ENCODE measurements at places on chromosomes 2 and 18.
A peak's percentile ranks its signal among the peaks of the same experiment; 100 is the strongest.

DNA sequence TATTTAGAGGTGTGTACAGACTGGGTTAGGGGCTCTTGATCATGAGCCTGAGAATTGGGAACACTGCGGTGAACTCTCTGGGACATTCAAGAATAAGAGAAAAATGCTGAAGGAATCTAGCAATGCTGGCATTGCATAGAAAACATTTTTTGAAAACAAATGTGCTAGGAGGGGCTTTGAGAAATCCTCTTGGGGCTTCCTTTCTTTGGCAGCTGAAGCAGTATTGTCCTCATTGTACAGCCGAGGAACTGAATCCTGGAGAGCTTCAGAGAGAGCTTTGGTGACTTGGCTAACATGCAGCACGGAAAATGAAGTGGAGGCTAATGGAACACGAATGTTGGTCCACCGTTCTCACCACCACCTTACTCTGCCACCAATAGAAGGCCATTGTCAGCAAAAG is 107.3 kb upstream of the EFEMP1 start:
- DNase-seq = no peak

DNA sequence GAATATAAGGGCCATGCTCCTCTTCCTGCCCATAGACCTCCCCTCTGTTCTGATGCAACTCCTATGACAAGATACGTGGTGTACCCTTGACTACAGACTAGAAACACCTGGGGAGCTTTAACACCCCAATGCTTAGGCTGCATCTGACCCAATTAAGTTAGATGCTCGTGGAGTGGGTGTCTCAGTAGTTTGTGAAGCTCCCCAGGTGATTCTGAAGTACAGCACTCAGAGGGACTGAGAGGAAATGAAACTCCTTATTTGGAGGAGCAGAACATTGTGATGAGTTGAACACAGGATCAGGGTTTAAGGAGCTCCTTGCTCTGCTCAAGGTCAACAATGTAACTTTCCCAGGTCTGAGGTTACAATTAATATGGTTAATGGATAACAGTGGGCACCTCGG is 80.3 kb upstream of the TTC39C start:
- no peak for DNase-seq

DNA sequence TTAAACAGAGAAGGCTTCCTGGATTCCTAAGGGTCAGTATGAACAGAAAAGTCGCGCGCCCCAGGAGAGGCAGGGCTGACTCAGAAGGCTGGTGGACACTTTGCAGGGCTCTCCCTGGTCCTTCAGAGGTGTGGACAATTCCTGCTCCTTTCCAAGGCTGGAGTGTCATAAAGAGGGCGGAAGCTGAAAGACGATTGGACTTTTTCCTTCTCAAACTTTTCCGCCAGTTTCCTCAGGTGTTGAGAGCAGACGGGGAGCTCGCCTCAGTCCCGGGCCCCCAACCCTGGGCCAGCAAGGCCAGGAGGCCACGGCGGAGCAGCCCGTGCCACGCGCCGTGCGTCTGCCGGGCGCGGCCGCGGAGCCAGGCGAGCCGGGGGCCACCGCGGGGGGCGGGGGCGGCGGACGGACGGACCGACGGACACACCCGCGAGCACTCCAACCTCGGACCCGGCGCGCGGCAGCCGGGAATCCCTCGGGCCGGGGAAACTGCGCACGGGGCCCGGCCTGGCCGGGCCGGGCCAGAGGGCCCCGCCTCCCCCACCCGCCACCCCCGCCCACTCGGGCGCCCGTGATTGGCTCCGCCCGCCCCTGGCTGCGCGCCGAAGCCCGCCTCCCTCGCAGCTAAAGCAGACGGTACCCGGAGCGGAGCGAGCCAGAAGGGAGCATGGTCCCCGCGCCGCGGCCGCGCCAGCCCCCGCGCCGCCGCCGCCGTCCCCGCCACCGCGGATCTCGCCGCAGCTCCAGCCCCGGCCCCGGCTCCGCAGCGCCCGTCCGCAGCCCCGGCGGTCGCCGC is at the start of gene KLHL29:
TSS of gene KLHL29 (plus strand) at position 629 of the 793 bp plus-strand sequence. CDS start 177,018 bp downstream, outside the sequence.
- peak; percentile 88 for DNase-seq

GRCh38 chr2:69581774-69582581 is 61.6 kb downstream of the AAK1 start:
- no peak for DNase-seq

DNA sequence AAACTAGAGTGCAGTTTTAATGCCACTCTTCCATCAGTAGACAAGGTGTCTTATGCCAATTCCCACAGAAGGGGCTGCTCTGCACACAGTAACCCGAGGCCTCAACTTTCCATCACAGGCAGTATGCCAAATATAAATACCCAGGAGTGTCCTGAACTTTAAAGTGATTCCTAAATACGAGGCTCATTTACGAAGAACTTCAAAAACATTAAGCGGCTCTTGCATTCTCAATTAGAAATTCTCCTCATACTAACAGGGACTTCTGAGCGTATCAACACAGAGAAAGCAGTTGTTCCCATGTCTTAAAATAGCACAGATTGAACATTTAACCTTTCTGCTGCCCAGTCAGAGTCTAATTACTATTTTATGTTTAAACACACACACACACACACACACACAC is 638.6 kb downstream of the ERBB4 start:
- no peak for DNase-seq

GRCh38 chr2:163656622-163657280 is 79.1 kb downstream of the FIGN start:
- DNase-seq = no peak

DNA sequence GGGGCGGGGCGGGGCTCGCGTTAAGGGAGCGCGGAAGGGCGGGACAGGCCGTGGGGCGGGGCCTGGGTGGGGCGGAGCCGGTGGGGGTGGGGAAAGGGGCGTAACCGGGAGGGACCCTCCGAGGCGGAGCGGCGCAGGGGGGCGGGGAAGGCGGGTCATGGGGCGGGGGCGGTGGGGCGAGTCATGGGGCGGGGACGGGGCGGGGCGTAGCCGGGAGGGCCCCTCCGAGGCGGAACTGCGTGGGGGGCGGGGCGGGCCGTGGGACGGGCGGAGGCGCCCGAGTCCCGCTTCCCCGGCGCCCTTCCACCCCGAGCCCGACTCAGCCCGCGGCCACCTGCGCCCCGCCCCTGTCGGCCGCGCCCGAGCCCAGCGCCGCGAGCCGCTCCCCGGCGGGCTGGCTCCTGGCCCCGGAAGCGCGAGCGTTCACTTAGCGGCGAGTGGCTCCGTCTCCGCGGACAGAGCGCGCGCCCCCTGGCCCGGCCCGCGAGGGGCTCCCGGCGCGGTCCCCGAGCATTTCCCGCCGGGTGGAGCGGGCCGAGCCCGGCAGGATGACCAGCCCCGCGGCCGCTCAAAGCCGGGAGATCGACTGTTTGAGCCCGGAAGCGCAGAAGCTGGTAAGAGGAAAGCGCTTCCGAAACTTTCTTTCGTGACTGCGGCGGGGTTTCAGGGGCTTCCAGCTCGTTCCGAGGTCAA is 64.7 kb downstream of the LRRFIP1 start:
- no peak for DNase-seq

- DNase-seq = no peak
Observed at GRCh38 chr2:187009483-187010239, 160.7 kb upstream of the ZSWIM2 start.

DNA sequence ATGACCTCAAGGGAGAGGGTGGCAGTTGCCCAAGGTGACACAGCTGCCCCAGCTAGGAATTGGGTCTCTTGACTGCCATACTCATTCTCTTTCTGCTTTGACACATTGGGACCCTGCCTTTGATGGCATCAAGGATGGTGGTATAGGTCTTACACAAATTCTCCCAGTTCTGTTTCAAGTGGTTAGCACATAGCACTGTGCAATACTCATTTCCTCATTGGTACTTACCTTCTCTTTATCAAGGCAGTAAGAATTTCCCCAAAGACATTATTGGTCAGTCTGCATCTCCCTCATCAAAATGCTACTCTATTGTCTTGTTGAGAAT is 35.9 kb upstream of the CCDC93 start:
- no peak for DNase-seq

- no peak for DNase-seq
Observed at GRCh38 chr18:63951302-63951705, 2.2 kb downstream of the HMSD start.

- DNase-seq = no peak
Observed at GRCh38 chr18:30358555-30358954, 684.0 kb downstream of the DSC3 start.

GRCh38 chr2:14999114-14999661 is 366.7 kb downstream of the LRATD1 start:
- no peak for DNase-seq

- no peak for DNase-seq
Observed at GRCh38 chr2:9897846-9898245, 53.6 kb upstream of the GRHL1 start.

DNA sequence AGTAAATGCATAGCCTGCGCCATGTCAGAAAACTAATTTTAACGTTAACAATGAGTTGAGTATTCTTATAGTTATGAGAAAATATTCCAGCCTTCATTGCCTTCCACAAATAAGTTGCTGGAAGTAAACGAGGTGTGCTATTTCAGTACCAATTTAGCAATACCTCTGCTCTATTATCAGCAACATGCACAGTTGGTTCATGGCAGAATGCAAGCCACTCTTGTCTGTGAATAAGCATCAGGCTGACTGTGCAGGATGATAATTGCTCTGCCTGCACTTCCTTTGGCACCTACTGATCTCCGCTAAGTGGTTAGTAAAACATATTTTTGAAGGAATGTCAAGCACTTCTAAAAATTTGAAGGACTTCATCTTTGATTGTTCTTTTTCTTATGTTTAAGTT is 261.9 kb upstream of the SIX3 start:
- DNase-seq = no peak
